ENCODE measurements at places on chromosomes 7 and 10. TPM values are rescaled to one million over a fixed set of nuclear protein-coding genes. Genes with fewer than 3 reads are reported as not detected.

DNA sequence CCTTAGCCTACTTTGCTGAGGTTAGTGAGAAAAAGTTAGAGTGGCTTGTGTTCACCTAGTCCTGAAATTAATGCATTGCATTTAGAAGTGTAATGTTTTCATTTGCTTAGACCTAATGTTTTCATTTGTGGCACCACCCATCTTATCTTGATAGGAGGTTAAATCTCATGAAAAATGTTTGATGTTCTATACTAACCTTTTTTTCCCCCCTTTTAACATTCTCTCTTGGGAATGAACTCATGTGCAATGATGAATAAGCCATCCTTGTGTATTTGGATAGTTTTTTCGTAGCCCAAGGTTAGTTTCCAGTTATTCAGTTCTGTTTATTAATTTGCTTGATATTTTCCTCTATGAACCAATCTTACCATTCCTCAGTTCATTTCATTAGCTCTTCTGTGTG lies 2.8 kb downstream of the FHIP2A start:
- DNase-seq, result no peak

The SSC4D gene
- total RNA-seq, result not detected

GRCh38 chr7:151366880-151367222 lies 25.2 kb downstream of the NUB1 start:
- peak; percentile 87 for DNase-seq

GRCh38 chr10:3067859-3068179 lies 471 bp downstream of the PFKP start:
- no peak for DNase-seq

The ASB4 gene
- 2.2 TPM for total RNA-seq

GRCh38 chr10:122463466-122464249 lies 2.3 kb downstream of the HTRA1 start:
- DNase-seq, result no peak

DNA sequence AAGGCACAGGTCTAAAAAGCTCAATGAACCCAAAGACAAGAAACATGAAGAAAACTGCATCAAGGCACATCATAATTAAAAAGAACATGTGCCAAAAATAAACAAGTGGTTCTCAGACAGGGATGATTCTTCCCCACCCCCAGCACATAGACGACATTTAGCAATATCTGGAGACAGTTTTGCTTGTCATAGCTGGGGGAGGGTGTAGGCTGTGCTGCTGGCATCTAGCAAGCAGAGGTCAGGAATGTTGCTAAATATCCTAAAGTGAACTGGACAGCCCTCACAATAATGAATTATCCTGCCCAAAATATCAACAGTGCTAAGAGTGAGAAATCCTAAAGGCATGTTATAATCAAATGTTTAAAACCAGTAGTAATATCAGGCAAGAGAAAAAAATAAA lies 122.6 kb downstream of the MICU1 start:
- DNase-seq, result no peak

DNA sequence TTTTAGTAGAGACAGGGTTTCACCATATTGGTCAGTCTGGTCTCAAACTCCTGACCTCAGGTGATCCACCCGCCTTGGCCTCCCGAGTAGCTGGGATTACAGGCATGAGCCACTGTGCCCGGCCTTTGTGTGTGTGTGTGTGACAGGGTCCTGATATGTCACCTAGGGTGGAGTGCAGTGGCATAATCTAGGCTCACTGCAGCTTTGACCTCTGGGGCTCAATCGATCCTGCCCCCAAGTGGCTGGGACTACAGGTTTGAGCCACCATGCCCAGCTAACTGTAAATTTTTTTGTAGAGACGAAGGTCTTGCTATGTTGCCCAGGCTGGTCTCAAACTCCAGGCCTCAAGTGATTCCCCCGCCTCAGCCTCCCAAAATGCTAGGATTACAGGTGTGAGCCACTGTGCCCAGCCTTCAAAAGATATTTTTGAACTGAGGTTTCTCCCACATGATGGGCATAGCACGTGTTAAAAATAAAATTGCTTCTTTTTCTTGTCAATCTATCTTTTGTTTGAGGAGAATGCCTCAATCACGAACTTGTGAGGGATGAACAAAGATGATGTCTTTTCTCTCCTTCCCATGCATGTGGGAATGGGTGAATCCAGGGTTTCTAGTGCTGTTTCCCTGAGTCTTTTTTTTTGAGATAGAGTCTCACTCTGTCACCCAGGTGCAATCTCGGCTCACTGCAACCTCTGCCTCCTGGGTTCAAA lies 30.8 kb upstream of the PSAP start:
- no peak for DNase-seq
